ENCODE measurements at places on chromosomes 12 and 14.

DNA sequence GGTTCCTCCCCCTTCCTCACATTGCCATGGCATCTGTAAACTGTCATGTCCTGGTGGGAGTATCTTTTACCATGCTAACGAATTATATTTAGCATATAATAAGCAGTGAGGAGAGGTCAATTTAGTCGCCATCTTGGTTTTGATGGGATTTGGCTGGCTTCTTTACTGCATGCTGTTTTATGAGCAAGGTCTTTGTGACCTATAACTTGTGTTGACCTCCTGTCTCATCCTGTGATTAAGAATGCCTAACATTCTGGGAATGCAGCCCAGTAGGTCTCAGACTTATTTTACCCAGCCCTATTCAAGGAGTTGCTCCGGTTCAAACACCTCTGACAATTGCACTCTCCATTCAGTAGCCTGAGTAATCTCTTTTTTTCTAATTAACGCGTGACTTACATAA is 2.1 kb upstream of the EIF4B start:
- DNase-seq: peak; percentile 47

DNA sequence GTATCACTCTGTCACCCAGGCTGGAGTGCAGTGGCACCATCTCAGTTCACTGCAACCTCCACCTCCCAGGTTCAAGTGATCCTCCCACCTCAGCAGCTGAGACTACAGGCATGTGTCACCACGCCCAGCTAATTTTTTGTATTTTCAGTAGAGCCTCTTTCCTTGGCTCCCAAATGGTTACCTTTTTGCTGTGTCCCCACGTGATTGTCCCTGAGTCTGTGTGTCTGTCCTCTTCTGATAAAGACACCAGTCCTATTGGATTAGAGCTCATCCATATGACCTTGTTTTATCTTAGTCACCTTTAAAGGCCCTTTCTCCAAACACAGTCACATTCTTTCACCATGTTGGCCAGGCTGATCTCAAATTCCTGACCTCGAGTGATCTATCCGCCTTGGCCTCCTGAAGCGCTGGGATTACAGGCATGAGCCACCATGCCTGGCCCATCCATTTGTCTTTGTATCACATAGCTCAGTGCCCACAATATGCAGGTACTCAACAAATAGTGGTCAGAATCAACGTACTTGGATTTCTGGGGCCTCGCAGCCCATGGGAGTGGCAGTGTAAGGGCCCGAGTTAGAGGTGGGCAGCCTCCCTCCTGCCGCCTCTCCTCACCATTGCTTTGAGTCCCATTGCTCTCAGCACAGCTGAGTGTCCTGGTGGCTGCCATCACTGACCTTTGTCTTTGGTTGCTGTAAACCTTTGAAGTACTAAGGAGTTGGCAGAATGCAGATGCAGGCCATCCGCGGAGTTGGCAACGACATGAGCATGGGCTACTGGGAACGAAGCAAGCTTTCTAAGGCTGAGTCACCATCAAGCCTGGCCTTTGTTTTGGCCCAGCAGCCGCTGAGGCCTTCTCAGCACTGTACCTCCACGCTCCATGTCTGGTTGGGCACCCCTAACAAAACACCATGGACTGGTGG is 9.3 kb downstream of the TPCN1 start:
- DNase-seq: no peak

GRCh38 chr12:78600541-78600940 is 264.0 kb upstream of the SYT1 start:
- DNase-seq: no peak

DNA sequence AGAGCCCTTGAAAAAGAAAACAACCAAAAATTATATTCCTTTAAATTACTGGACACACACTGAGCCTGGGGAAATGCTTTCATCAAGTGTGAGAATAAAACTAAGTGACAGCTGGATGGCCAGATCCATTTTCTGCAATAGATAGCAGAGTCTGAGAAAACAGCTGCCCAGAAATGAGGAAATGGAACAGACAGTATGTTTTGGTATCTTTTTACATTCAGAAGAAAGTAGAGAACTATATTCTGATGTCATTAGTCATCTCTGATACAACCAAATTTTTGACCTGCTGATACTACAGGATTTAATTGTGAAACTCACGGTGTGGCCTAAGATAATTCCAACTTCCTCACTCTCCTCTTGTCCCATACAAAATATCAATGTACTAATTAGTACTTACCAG is 78.2 kb downstream of the HMGA2 start:
- no peak for DNase-seq

- DNase-seq: no peak
Observed at GRCh38 chr12:120748242-120748641, 22.6 kb downstream of the ACADS start.

- no peak for DNase-seq
Observed at GRCh38 chr12:70033310-70033709, 208.3 kb downstream of the MYRFL start.

DNA sequence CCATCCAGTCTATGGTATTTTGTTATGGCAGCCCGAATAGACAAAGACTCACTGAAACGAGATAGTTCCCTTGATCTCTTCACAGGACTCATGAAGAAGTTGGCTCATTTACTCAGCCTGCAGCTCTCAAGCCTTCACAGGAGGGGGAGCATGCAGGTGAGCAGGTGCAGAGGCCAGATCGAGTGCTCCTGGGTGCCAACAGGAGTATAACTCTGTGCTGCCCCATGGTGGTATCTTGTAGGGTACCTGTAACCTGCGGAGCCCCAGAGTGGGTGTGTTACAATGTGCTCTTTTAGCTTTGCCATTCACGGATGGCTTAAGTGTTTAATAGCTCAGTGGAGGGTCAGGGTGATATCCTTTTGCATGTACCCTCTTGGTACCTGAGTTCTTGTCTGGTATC is 159.5 kb downstream of the METTL25 start:
- no peak for DNase-seq

DNA sequence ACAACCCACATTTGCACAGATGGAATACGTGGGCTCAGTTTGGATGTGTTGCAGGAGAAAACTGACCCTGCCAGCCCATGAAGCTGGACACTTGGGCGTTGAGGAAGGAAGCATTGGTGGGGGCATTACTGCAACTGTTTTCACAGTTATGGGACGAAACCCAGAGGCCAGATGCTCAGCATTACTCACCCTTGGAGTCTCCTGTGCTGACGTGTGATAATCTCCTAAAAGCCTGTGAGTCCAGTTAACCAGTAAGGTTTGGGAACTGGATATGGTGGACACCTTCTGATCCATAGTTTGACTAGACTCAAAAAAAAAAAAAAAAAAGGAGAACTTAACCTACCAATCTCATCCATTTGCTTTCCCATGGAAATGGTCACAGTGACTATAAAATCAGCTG is 52.8 kb upstream of the EGLN3 start:
- no peak for DNase-seq

DNA sequence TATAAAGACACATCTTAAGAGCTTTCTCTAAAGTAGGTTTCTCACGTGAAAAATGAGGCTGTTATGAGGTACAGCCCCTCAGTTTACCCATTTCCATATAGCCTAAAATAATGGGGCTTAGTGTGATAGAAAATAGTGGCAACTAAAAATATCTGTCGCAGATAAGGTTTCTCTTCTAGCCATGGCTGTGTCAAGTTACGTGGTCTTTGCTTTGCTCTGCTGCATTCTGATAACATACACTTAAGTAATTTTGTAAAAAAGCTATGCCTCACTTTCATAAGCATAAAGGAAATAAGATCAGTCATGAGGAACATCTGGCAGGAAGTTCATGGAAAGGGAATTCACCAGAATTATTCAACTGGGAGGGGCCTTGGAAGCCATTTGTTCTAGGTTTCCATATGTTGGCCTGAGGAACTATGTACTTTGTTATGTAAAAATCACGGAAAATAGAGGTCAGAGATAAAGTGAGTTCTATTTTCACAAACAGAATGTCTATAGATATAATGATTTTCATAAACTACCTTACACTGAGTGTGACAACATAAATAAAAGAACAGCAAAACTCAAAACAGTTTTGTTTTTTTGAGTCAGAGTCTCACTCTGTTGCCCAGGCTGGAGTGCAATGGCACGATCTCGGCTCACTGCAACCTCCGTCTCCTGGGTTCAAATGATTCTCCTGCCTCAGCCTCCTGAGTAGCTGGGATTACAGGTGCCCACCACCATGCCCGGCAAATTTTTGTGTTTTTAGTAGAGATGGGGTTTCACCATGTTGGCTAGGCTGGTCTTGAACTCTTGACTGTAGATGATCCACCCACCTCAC is 195.6 kb upstream of the KRR1 start:
- no peak for DNase-seq

DNA sequence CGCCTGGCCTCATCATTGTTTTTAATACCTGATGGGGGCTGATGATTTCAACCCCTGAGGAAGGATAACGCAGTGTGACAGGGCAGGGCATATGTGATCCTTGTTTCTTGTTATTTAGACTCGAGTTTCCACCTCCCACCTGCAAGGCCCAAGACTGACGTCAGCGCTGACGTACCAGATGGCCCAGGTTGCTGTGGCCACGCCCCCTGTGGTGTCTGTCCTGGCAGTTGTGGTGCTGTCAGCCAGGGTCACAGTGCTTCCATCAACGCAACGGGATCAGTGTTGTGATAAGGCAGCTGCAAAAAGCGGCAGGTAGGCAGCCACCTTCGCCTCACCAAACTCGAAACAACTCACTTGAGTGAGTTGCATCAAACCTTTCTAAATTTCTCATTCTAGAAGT is 18.4 kb downstream of the DDX51 start:
- DNase-seq: no peak
